ENCODE measurements at places on chromosomes 16 and 17. TPM values are rescaled to one million over a fixed set of nuclear protein-coding genes. Genes with fewer than 3 reads are reported as not detected.

GRCh38 chr16:53132406-53132805, 77.6 kb downstream of the CHD9 start:
- no peak for DNase-seq

DNA sequence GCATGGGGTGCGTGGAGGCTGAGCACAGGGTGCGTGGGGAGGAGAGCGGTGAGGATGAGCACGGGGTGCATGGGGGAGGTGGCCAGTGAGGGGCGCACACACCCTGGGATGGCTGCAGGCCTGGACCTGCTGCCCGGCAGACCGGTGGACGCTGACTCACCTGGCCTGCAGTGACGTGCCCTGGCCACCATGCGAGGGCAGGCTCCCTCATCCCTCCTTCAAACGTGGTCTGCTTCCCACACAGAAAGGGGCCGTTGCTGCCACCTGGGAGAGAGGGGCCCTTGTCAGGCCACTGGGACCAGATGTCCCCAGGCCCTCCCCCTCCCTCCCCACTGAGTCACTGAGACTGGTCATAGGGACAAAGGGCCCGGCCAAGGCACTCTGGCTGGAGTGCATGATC, 20.1 kb upstream of the APRT start:
- DNase-seq, result no peak

ARL4D gene
- total RNA-seq, result 17.5 TPM

ELOB gene
- 227 TPM for total RNA-seq
